NCI-H2081 treated with DMSO at 0.1 percent for 48 hours (cell line): ENCODE measurements at places on chromosomes 6 and 20.
A peak's percentile ranks its signal among the peaks of the same experiment; 100 is the strongest.

DNA sequence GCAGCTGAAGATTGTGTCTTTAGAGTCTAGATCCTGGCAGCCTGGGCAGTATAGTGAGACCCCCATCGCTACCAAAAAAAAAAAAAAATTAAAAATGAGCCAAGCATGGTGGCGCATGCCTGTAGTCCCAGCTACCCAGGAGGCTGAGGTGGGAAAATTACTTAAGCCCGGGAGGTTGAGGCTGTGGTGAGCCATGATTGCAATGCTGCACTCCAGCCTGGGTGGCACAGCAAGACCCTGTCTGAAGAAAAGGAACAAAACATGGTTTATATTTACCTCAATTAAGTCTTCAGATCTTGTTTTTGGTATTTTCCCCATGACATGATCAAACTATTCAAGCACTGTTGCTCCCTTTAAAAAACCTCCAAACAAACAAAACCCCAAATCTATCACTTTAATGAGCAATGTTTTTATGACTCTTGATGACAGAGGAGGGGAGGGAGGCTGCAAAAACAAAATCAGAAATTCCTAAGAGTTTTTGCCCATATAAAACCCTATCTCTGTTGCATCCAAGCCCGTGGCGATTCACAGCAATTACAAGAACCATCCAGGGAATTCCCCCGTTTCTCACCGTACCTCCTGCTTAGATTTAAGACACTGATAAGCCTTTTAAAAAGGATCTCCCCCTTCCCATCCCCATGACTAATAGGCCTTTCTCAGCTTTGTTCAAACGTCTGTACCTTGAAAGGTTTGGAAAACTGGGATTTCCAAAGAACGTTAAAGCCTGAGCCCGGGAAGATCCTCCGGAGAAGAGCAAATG is 259.9 kb downstream of the BMP7 start:
- DNase-seq: no peak

DNA sequence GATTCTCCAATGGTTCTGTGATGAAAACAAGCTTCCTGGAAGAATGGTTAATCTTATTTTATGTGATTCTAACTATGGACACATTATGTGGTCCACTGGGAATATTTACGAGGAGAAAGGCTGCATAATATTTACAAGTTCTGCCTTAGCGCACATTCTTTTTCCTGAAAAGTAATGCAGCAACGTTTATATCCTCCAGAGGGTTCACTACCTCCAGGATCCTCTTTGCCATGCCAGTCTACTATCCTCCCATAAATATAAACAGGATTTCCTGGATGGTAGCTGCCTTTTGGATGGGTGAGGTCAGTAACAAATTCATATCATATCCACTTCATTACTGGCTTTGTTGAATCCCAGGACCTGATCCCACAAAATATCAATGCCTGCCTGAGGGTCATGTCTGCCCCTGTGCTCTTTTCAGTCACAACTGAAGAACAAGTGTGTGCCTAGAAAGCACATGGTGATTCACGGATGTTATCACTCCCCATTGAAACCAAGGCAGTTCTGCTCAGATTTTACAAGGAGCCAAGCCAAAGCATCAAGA is 30.4 kb downstream of the ADGRF5 start:
- no peak for DNase-seq

GRCh38 chr6:169956580-169956979 is 205.2 kb downstream of the ERMARD start:
- DNase-seq: no peak

DNA sequence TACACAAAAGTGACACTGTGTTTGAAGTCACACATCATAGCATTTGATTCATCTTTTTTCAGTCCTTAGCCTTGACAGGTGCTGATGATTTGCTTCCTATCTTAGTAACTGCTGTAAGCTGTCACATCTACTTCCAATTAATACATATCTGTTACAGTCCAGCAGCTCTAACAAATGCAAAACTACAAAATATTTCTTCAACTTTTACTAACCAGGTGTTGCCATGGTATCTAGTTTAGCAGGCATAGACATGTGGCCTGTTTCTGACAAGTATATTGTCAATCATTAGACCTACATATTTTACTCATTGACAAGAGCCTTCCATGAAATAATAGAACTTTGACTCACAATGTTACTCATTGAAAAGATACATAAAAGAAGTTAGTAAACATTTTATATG is 1159.7 kb downstream of the GRIK2 start:
- DNase-seq: no peak

GRCh38 chr6:1100269-1100668 is 211.6 kb upstream of the FOXQ1 start:
- DNase-seq: no peak

- peak; percentile 90 for DNase-seq
Measured at GRCh38 chr6:22471132-22471690, 98.2 kb upstream of the HDGFL1 start.

GRCh38 chr6:28206928-28207509 is 18.1 kb upstream of the ZSCAN9 start:
- no peak for DNase-seq

DNA sequence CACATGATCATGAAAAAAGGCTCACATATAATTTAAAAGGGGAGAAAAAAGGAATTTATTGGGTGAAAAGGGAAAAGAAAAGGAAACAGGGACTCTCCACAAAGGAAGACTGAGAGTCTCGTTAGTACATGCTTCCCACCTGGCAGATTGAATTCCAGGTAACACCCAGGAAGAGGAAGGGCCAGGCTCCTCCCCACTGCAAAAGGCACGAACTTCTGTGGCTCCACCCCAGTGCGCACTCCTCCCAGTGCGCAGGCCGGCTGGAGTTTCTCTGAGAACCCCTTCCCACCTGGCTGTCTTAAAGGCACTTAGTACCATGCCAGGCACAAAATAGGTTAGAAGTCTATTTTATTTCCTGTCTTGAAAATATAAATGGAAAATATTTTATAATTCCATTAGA is 129.8 kb downstream of the COL12A1 start:
- DNase-seq: no peak

DNA sequence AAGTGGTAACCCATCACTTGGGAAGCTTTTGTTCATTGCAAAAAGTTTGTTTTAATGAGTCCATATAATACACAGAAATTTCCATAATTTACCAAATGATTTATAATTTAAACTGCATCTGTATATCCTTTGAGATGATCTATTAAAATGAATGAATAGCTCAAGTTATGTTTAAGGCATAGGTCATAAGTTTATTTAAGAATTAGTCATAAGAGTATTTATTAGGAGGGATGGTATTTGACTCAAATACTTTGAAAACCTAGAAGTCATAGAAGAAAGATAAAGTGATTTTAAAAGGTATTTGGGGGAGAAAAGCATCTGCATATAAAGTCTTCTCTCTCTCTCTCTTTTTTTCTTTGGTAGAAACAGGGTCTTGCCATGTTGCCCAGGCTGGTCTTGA is 388.5 kb downstream of the CDKAL1 start:
- no peak for DNase-seq

GRCh38 chr6:142416686-142417085 is 114.9 kb downstream of the ADGRG6 start:
- no peak for DNase-seq

DNA sequence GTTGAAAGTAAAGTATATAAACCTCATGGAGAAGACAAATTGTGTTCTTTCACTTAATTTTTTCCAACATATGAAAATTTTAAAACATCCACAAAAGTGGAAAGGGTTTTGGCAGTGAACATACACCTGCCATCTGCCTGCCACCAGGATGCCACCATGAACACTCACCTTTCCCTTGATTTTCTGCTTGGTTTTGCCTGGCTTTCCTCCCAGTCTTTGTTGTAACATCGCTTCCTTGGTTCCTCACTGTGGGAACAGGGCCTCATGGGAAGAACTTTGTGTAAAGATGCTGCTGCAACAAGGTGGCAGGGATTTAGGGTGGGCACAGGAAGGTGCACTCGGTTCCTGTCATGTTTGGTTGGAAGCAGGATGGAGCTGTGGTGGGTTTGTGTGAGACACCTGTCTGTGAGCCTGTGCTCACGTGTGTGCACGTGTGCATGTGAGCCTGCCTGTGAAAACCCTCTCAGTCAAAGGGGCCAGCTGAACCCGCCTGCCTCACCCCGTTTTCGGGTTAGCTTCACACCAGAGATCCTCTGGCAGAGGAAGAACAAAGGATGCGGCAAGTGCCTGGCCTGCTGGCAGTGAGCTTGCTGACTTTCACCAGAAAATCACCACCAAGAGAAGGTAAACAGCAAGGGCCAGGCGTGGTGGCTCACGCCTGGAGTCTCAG is 11.0 kb upstream of the RBM38 start:
- DNase-seq: no peak

GRCh38 chr20:24767623-24768100 is 181.4 kb upstream of the CST7 start:
- DNase-seq: no peak

GRCh38 chr20:57445298-57445697 is 54.1 kb downstream of the RBM38 start:
- DNase-seq: no peak

GRCh38 chr6:35209081-35209480 is 4.7 kb upstream of the SCUBE3 start:
- no peak for DNase-seq

DNA sequence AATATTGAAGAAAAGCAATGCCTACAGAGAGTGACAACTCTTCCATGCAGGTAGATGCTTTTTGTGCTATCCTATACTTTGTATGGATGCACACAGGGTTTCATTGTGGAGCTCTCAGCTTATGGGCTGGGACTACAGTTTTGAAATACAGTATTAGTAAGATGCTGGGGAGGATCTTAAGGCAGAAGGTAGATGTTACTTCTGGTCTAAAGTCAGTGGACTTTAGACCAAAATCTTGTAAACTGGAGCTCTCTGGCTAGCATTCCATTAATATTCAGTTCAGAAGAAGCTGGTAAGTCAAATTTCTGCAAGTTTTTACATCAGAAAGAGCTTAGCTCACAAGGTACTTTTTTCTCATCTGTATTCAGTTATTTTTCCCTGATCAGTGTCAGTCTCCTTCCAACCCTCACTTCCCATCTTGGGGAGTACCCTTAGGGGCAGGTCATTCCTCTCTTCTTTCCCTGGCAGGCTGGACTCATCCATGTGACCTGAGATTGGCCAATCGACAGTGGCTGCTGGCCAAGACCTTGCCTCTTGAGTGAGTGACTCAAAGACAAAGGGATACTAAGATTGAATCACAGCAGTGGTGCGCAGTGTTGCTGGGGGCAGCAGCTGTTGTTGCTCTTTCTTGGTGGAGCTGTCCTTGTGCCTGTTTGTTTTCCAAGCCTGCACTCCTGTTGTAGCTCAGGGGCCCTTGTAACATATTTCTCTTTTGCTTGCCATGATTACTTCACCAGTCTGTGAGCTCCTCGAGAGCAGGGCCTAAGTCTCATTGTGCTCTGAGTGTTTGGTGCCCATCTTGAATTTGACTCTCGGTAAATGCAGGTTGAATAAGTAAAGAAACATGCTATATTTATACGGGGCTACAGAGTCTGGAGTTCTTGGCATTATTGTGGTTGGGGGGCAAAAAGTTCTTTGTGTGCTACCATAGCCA is 2.8 kb upstream of the PHF20 start:
- DNase-seq: no peak

GRCh38 chr6:12621754-12622153 is 94.8 kb upstream of the PHACTR1 start:
- no peak for DNase-seq

DNA sequence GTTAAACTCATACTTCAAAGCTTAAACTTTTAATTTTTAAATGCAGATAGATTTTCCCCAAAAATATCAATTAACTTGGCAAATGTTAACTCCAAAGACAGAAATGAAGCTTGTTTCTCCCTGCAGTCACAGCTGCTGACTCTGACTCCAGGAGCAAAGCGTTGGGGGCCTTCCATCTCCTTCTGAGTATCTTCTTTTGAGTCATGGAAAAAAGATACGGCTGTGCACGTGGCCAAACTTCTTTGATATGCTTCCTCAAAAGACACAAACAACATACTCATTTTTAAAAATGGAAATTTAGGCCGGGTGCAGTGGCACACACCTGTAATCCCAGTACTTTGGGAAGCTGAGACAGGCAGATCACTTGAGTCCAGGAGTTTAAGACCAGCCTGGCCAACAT is 28.3 kb downstream of the KIF16B start:
- no peak for DNase-seq

- no peak for DNase-seq
Measured at GRCh38 chr6:154938221-154938580, 56.9 kb upstream of the TIAM2 start.

- DNase-seq: no peak
Measured at GRCh38 chr6:158773581-158774449, 45.4 kb downstream of the EZR start.

- DNase-seq: no peak
Measured at GRCh38 chr6:43147691-43148477, 23.2 kb upstream of the SRF start.

- DNase-seq: no peak
Measured at GRCh38 chr6:125984311-125984710, 2.0 kb upstream of the TRMT11 start.

- no peak for DNase-seq
Measured at GRCh38 chr6:51474022-51474975, 613.1 kb downstream of the PKHD1 start.

DNA sequence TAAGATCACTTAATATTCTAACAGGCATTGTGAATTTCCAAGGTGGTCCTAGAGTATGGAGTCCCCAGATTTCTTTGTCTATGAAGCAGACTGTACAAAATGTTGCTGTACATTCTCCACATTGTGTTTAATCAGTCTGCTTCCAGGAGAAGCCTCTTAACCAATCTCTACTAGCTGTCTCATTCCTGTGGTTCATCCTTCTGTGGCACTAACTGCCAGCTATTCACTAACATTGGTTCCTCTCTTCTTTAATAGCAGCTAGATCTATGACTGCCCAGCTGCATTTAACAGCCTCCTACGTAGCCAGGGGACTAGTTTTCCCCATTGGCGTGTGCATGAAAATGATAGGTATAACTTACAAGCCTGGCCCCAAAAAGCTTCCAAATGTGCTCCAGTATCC is 395.4 kb downstream of the SAMD5 start:
- DNase-seq: no peak

GRCh38 chr6:111176038-111176759 is 88.9 kb downstream of the SLC16A10 start:
- no peak for DNase-seq

DNA sequence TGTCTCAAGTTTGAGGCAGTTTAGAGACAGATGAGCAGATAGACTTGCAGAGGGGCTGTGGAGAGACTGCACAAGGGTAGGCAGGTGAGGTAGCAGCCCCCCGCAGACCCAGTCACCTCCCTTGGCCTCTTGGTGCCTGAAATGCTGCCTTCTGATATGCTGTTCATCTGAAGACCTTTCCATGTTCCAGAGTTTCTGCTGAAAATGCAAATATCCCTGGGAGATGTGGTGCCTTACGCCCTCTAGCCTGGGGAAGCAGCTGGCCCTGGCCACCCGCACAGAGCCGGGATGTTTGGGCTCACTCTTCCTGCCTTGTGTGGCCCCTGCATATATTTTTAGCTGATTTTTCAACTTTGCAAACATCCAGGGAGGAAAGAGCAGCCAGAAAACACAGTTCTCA is 51.4 kb downstream of the TMEM242 start:
- DNase-seq: no peak

GRCh38 chr6:21258665-21259064 is 334.9 kb upstream of the SOX4 start:
- no peak for DNase-seq
